ENCODE measurements at places on chromosomes 5 and 9.

DNA sequence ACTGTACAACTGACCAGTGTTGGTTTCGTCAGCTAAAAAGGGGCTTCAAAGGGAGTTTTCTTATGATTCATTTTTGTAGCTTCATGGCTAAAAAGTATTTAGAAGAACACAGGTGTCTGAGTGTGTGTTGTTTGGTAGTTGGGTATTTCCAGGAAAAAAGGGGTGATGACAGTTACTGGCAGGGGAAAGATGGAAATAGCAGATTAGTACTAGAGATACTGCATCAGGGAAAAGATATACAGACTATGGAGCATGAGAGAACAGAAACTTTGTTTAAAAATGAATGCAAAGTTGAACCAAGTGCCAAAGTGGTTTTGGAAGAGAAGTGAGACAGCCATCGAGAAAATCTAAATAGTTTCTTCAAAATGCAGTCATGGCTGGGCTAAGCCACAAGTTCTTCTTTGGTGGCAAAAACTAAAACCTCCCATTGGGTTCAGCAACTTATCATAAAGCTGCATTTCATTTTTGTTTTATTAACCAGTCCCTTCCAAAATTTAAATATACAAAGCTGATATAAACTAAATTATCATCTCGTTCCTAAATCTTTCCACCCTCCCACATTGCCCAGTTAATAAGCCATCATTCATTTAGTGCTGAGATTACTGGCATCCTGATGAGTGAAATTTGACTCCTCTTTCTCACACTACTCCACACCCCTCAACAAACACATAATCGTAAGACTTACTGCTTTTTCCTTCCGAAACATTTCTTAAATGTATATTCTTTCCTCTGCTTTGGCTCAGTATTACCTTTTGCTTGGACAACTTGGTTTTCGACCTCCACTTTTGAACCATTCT, 33.5 kb downstream of the ELL2 start:
- no peak for DNase-seq

GRCh38 chr5:53571403-53571802, 11.0 kb downstream of the NDUFS4 start:
- no peak for DNase-seq

- no peak for DNase-seq
These were observed 24.9 kb downstream of the ARHGEF37 start for GRCh38 chr5:149605998-149606724.

DNA sequence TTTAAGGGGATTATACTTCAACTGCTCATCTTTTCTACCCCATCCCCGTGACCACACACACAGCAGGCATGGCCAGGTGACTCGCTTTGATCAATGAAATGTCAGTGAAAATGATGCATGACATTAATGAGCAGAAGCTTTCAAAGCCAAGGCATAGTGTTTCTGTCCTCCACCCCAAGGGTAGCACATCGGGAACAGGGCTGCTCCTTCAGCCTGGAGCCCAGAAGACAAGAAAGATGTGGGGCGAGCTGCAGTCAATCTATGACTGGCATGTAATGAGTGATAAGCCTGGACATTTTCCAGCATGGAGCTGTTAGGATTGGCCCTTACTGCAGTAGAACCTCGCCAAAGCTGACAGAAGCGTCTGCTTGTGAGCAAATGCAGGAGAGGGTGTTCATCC, 122.6 kb upstream of the IRX2 start:
- DNase-seq = no peak

DNA sequence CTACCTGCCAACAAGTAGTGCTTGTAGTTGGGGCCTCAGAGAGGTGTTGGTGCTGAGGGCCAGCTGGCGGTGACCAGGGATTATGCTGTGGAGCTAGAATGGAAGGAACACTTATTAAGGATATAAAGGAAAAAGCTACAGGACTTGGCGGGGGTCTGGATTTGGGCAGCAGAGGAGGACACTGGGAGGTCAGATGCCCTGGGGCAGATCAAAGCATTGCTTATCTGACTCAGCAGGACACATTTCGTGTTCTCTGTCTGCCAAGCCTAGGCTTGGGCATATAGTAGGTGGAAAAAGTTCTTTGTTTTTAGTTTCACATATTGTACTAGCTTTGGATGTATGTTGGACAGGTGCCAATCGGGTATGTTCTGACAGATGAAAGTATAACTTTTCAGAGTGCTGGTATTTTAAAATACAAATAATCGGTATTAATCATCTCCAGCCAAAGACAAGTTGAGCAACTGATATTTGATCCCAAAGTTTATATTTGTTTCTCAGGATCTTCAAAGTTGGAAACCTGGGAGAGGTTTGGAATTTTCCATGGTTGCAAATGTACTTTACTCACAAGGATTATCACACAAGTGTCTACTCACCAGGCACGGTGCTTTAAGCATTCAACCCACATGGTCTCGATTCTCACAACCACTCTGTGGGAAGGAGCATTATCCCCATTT, 69.4 kb downstream of the IQGAP2 start:
- DNase-seq = no peak

DNA sequence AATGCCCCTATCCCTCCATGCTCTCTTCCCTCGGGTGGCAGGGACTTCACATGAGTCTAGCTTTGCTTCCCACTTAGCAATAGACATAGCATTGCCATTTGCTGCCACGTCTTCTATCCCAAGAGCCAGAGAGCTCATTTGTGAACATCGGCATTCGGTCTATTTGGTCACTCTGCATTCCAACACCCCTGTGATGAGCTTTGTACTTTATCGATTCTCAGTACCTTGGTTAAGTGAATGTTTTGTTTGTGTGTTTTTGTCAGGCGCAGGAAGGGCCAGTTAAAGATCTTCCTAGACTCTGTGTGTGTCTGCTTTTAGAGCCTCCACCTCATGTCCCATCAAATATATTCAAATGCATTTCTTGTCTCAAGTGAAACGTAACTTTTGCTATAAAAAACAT, 141.7 kb downstream of the TARS1 start:
- no peak for DNase-seq

DNA sequence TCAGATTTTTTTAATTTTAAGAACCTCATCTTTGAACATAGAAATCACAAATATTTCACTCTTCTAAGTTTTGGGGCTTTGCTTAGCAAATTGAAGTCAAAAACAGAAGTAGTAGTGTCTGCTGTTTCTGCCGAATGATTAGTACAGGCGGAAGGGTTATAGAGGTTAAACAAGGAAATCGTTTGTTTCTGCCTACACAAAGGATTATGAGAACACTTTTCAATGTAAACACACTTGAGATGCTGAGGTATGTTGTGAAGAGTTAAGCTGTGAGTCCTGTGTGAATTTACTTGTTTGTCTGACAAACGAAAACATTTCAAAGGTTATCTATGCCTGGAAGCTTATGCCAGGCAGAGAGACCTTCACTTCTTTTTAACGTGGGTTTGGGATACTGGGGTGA, 224.8 kb downstream of the CETN3 start:
- no peak for DNase-seq

DNA sequence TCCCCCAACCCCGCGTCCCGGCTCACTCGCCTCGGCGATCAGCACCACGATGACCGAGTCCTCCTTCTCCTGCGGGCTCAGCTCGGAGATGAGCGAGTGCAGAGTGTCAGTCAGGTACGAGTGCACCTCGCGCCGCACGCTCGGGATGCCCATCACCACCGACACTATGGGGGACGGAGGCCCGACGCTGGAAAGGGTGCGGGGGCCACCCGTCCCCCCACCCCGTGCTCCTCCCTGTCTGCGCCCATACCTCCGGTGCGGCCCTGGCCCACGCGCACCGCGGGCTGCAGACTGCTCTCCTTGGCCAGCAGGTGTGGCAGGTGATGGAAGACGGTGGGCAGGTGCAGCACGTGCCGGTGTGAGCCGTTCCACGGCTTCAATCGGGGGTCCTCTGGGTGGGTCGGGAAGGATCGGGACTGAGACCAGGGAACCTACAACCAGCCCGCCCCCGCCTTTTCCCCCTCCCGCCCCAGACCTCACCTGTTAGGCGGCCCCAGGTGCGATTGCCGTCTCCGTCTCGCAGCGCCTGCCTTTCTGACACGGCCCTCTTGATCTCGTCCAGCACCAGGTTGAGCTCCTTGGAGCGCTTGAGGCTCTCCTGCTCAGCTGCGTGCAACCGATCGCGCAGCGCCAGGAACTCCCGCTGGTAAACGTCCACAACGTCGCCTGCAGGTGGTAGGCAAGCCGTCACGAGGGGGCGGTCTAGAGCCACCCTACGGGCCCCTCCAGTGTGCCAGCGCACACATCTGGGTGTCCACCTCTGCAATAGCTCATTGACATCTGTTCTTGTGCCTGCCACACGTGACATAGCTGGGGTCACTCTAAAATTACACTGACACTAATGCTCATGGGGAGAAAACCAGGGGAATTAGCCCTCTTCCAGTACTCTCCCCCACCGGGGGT, 5.1 kb downstream of the MGAT4B start:
- DNase-seq = peak; percentile 75

- DNase-seq = no peak
These were observed 20.5 kb downstream of the ELOVL7 start for GRCh38 chr5:60823574-60823973.

GRCh38 chr9:76713381-76713780, 50.9 kb upstream of the PCA3 start:
- DNase-seq = no peak

DNA sequence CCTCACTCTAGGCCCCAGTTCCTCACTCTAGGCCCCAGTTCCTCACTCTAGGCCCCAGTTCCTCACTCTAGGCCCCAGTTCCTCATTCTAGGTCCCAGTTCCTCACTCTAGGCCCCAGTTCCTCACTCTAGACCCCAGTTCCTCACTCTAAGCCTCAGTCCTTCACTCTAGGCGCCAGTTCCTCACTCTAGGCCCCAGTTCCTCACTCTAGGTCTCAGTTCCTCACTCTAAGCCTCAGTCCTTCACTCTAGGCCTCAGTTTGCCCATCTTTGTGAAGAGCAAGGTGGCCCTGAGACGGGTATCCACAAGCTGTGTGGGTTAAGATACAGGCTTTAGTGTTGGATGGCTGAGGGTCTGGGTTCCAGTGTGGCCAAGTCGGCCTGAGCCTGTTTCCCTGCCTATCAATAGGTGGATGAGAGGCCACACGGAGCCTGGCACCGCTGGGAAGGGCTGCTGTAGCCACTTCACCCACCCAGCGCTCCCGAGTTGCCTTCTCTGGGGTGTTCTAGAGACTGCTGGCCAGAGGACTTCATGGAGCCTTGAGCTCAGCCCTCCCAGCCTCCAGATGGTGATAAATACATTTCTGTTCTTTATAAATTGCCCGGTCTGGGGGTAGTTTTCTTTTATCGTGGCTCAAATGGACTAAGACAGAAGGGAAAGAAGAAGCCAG, 150.2 kb downstream of the RXRA start:
- DNase-seq = no peak

DNA sequence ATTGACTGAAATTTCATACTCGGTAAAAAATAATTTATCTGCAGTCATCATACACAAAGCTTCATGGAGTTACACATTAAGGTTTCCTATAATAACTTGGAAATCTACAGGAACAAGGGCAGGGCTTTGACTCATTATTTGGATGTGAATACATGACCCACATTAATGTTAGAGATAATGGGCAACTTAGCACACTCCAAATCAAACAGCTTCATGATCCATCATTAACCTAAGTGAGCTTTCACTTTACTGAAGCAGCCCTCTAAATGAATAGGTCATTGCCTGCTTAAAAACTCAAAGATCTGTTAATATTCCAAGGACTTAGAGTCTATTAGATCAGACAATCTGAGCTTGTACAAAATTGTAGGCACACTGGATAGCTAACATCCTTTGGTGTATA, 9.0 kb downstream of the CDH12 start:
- DNase-seq = no peak

GRCh38 chr5:76805821-76806505, 12.9 kb upstream of the F2RL1 start:
- DNase-seq = no peak

DNA sequence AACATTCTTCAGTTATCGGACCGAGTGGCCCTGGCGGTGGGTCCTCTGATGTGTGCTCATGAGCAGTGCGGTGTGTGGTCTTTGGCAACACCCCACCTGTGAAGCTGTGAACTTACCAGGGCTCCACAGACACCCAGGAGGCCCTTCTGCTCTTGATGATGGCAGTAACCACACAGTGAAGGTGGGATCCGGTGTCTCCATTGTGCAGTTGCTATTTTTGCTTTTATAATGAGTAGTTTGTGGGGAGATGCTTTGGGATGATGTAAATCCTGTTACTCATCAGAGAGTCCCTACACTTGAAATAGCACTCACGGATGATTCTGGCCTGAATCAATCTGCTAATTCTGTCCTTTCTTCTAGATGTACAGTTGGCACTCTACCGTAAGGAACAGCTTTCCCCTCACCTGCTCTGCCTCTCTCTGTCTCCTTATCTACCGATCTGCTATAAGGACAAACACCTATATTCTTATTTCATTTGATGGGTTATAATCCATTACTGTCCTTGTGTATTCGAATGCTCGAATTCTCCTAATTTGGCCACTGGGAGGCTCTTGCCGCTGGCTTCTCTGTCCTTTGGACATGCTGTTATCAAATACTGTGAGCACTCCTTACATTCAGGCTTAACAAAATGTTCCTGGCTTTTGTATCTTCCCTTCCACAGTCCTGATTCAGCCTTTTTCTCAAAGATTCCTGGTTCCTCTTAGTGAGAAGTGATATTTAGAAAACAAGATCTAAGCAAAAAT, 20.2 kb downstream of the ATPSCKMT start:
- DNase-seq = no peak

DNA sequence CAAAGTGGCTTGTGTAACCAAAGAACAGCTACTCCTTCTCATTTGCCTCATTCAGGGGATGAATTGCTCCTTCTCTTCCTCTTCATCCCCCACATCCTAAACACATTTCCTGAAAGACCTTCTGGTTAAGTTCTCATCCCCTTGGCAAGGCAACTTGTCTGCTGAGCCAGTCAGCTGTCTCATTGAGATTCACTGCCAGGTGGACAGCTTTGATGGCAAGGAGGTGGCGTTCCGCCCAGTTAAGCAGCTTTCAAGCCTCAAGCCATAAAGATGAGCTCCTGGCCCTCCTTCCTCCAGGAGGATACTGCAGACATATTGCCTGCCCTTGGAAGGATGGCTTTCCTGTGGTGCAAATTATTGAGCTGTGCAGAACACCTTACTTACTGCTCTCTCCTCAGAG, 448.6 kb upstream of the MPDZ start:
- DNase-seq = no peak

DNA sequence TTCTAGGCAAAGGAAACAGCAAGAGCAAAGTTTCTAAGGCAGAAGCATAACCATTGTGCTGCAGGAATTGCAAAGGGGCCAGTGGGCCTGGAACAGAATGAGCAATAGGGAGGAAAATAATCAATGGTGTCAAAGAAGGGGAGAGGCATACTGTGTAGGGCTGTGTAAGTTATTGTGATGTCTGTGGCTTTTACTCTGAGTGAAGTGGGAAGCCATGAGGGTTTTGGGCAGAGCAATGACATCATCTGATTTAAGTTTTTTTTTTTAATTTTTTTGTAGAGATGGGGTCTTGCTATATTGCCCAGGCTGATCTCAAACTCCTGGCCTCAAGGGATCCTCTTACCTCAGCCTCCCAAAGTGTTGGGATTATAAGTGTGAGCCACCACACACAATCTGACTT, 64.6 kb upstream of the PPP2CA start:
- no peak for DNase-seq

GRCh38 chr5:145160679-145161078, 674.5 kb downstream of the PRELID2 start:
- DNase-seq = no peak

All from activated CD4-positive, alpha-beta T cell treated with anti-CD3 and anti-CD28 coated beads for 1 hour (primary cell).